ENCODE measurements at places on chromosomes 4 and X.

DNA sequence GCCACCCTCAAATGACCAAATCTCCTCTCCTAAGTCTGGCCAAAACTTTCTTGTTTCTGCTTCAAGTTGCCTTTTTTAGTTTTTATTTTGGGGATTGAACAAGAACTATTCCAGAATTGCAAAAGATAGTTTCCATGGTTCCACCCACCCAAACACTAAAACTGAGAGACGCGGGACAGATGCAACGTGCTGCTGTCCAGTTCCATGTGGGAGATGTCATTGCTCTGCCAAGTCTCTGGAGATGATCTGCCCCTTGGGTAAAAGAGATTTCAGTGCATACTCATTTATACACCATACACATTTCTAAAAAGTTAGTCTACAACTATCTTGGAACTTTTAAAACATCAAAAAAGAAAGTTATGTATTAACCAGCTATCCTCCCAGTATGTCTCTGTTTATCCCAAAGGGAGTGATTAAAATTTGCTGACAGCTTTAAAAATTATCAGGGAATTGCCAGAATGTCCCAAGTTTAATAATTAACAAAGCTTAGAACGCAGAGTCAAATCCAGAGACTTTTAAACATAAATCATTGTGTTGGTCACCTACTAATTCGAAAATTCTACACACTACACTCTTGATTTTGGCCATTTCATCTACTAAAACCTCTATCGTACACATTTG, 3.2 kb downstream of the MAOB start:
- no peak for DNase-seq

GRCh38 chr4:156073976-156074375, 120.3 kb upstream of the CTSO start:
- no peak for DNase-seq

DNA sequence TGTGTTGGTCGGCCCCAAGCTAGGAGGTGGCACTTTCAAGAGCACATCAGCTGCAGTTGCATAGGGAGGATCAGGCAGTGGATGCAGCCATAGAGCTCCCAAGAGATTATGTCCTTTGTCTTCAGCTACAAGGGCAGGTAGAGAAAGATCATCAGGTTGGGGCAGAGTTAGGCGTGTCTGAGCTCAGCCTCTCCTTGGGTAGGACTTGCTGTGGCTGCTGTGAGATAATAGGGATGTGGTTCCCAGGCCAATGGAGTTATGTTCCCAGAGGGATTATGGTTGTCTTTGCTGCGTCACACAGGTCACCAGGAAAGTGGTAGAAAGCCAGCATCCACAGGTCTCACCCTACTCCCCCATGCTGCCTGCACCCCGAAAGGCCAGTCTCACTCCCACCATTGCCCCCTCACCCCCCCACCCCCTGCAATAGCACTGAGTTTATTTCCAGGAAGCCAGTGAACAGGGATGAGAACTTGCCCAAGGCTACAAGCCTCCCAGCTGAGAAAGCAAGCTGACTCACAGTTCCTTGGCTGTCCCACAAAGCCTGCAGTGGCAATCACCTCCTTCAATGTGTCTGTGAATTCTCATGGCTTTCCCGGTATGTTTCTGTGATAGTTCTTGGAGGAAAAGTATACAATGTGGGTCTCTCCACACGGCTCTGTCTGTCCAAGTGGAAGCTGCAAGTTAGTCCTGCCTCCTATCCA, 148.4 kb downstream of the STPG2 start:
- no peak for DNase-seq

DNA sequence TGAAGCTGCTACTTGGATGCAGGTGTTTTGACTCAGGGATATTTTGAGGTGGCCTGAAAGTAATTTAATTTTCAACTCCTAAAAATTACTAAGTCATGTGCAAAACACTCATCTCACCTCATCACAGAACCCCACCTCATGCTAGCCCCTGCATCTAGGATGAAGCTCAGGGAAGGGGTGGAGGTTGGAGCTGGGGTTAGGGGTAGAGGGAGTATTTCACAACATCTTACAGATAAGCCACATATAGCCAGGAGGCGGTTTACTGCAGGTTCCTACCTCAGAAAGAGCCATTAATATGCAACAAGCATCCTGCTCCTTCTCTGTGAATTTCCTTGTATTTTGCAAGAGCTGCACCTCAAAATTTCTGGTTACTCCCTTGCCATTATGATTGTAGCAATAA, 70.5 kb upstream of the TSPAN5 start:
- no peak for DNase-seq

GRCh38 chr4:42417550-42417949, 20.3 kb downstream of the SHISA3 start:
- DNase-seq, result no peak

GRCh38 chr4:174318829-174319764, 35.4 kb downstream of the CEP44 start:
- no peak for DNase-seq

- no peak for DNase-seq
Measured at GRCh38 chrX:44349561-44349960, 6.1 kb upstream of the EFHC2 start.

DNA sequence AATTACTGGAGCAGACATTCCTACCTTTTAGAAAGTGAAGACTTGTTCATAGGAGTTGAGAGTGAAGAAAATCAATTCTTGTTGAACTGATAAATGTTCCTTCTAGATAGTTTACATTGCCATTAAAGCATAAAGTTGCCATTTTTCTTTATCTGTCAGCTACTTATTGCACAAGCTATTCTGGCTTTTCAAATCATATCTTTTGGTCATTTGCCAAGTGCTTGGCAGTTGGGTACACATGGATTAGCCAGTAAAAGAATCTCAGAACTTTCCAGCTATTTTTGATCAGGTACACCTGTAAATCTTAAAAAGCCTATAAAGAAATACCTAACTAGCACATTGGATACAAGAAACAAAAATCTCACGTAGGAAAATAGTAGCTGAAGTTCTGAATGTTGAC, 56.4 kb upstream of the PNPLA4 start:
- DNase-seq, result no peak

GRCh38 chr4:182513587-182514291, 270.5 kb downstream of the TENM3 start:
- no peak for DNase-seq

DNA sequence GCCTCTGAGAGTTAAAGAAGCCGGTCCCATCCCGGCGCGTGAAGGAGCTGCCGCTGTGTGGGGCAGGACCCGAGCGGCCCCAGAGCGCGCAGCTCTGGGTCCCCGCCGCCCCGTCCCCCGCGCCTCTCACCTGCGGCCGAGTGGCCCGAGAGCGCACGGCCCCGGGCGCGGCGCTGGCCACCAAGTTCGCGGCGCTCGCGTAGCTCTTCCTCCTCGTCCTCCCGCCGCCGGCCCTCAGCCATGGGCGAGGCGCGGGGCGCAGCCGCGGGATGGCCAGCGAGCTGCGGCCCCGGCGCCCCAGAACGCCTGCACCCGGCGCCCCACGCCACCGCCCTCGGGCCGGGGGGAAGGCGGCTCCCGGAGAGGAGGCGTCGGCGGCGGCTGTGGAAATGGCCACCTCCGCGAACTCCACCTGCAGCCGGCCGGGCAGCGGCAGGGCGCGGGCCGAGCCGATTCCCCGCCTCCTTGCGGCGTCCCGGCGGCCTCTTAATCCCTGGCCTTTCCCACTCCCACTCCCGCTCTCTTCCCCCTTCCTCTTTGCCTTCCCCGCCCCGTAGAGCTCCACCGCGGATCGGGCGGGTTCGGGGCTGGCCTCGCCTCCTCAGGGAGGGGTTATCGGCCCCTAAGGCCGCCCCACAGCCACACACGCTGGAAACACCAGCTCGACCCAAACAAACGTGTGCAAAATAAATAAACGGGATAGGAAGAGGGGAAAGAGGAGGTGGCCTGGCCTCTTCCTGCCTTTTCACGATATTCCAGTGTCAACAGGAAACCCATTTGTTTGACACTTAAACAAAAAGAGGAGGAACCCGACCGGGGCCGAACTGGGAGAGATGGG, at the start of gene SH3D19:
Gene SH3D19, minus strand, starts transcription at position 495 of the 838 bp plus-strand sequence. Its CDS starts 253 bp downstream, at position 242.
- peak; percentile 46 for DNase-seq

- DNase-seq, result peak; percentile 67
Measured at GRCh38 chr4:34953145-34953799, 1291.0 kb downstream of the ARAP2 start.

- DNase-seq, result no peak
Measured at GRCh38 chrX:78314561-78314960, 12.8 kb downstream of the CYSLTR1 start.

DNA sequence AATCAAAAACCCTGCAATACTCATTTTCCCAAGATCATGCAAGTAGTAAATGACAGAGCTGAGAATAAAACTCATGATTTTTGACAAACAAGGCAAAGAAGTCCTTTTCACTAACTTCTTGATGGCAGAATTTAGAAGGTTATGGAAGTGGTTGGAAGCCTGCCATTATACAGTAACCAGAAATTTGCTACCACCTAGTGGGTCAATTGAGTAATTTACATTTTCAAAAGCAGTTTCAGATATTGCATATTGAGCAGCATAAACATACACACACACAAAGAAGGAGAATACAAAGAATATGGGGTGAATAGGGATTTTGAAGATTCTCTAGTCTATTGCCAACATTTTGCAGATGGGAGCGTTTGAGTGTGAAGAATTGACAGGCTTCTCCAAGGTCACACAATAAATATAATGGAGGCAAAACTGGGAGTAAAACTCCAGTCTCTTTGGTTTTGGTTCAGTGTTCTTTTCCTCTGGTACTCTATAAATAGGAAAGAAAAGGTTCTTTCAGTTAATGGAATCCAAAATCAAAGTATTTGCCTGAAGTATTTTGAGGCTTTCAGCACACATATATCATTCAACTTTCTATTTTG, 70.2 kb downstream of the GC start:
- no peak for DNase-seq

GRCh38 chr4:173518425-173519102, 11.5 kb downstream of the HAND2 start:
- DNase-seq, result peak; percentile 71

DNA sequence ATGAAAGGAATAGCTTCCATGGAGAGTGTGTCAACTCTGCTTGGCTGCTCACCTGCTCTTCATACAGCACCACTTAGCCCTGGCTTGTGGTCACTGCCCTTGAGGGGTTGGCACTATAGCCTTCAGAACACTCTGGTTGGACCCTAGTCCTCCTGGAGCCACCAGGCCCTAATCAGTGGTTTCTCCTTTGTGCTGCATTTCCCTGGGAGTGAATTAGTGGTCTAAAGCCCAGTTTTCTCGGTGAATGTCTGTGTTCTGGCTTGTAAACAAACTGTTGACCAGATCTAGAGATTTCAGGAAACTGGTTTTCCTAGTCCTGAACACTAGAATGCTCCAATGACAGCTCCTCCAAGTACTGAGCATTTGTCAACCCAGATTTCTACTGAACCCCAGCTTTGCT, 28.6 kb upstream of the TMEM154 start:
- DNase-seq, result no peak

DNA sequence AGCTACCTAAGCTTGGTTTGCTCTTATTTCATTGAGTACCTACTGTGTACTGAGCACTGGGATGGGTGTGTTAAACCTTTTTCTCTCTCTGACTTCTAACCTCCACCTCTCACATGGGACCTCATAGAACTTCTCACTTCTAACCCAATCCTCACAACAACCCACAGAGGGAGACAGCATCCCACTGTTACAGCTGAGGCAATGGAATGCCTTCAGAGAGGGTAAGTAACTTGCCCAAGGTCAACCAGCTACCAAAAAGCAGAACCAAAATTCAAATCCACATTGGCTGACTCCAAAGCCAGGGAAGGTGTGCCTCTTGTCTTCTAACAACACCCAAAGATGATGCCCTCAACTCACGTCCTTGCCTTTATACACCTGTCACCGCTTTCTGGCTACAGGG, 5.4 kb downstream of the SEL1L3 start:
- no peak for DNase-seq

DNA sequence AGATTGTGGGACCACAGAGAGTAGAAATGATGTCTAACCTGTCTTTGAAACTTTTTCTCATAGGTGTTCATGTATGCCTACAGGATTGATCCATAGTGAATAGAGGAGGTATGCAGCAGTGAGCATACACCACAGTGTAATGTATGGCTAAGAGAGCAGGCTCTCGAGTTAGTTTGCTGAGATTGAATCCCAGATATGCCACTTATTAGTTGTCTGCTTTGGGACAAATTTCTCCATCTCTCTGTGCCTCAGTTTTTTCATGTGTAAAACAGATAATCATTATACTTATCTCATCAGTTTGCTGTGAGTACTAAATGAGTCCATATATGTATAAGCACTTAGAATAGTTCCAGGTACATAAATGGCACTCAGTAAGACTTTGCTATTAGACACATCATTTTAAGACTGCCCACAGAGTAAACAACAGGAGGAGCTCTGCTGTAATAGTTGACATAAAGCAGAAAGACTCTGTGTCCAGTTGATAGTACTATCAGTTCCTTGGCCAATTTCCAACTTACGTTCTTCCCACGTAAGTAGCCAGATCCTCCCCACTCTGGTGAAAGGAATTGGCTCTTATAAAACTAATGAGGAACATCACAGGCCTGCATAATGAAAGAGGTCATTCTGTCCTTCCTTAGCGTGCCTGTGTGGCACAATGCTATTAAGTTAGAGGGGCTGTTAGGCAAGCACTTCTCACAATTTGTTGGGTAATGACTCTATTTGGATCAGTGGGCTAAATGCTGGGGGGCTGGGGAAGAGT, 20.7 kb upstream of the RNF150 start:
- peak; percentile 48 for DNase-seq

DNA sequence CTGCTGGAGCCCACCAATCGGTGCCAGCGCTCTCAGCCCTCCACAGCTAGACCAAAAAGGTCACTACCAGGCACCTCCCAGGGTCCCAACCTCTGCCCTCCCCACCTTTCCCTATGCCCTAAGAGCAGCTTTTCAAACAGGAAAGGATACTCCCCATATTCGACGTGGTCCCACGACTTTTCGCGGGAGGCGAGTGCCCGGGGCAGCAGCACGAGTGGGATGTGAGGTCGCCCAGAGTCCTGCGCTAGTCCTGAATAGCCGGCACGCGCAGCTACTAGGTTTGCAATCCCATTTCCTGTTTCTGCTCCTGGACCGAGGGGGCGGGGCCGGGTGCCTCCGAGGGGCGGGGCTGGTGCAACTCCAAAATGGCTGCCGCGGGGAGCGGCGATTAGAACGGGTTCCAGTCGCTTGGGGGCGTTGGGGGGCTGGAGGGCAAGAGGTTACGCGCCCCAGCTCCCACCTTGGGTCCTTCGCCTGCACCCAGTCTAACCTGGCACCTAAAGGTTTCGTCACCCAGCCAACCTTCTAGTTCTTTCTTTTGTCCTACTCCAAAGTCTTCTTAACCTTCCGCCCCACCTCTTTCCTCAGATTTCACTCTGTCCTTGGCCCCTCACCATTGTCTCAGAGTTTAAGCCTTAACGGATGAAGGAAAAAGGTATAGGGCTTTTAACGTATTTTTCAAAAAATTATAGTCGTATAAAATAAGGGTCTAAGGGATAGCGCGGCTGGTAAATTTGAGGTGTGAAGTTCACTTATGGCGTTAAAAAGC, 85.0 kb upstream of the TENT5D start:
- peak; percentile 48 for DNase-seq

DNA sequence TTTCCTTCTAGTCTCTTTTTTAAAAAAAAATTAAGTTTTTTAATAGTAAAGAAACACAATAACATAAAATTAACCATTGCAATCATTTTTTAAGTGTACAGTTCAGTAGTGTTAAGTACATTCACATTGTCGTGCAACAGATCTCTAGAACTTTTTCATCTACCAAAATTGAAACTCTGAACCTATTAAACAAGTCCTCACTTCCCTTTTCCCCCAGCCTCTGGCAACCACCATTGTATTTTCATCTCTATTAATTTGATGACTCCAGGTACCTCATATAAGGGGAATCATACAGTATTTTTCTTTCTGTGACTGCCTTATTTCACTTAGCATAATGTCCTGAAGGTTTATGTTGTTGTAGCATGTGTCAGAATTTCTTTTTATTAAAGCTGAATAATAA, 31.8 kb downstream of the MSL3 start:
- DNase-seq, result no peak

All from BE2C (cell line).